ENCODE measurements at places on chromosomes 2 and 18.

GRCh38 chr18:79754831-79755351 lies 42.8 kb upstream of the KCNG2 start:
- no peak for DNase-seq

GRCh38 chr2:127508631-127509034 lies 17.7 kb downstream of the IWS1 start:
- no peak for DNase-seq

DNA sequence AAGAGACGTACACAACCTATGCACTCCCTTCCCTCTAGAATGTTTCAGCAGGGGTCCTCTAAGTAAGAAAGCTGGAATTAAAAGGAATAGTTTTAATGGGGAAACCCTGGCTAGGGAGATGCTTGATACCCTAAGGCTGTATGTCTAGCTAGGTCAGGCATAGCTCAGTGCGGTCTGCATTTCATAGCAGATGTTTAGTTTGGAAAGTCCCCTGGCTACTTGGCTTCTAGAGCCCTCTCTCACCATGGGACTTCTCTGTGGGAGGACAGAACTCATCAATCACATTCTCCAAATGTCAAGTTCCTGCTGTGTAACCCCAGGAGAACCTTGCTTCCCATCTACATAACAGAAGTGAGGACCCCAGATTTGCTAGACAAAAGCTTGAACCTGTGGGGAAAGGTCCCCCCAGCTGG lies 24.1 kb upstream of the ANXA4 start:
- peak; percentile 77 for DNase-seq

DNA sequence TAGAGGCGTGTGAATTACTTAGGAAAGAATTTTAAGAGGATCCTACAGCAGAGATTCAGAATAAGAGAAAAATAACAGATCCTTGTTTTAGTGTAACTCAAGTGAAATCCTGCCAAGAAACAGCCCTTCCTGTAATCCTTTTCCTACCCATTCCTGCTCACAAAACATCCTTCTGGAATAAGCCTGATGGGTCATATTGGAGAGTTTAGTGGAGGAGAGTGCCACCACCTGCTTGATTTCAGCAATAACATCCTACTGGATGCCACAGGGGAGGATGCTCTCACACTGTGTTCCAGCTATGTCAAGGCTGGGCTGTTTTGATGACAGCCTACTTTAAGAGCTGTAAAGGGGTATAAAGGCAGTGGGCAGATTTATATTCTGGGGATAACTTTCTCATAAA lies 54.8 kb upstream of the CCDC178 start:
- DNase-seq, result peak; percentile 37

- DNase-seq, result no peak
Observed at GRCh38 chr2:95574506-95574905, 17.3 kb upstream of the TRIM43 start.

DNA sequence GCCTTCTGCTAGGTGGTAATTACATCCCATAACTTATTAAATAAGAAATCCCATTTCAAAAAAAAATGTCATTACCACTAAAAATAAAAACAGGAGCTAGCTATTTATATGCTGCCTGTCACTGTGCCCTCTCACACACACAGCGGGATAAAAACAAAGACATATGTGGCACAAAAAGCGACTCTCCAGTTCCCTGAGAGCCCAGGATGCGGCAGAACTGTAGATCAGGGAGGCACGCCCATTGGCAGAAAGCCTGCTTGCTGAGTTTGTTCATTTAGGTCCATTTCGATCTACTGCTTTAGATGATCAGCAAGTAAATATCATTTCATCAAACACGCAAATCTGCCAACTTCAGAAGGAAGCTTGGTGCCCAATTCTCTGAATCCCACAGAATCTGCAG lies 124.4 kb downstream of the TMEM163 start:
- DNase-seq, result no peak

- no peak for DNase-seq
Observed at GRCh38 chr2:83844490-83844889, 614.6 kb downstream of the SUCLG1 start.

GRCh38 chr2:163207693-163208370 lies 369.3 kb upstream of the KCNH7 start:
- DNase-seq, result no peak
